Stimulated activated CD4-positive, alpha-beta T cell treated with anti-CD3 and anti-CD28 coated beads, Interleukin-1b, Interleukin-23, amount 100 ng/mL, for 4 hours (primary cell): ENCODE measurements at places on chromosomes 3 and 15.
A peak's percentile ranks its signal among the peaks of the same experiment; 100 is the strongest.

- DNase-seq = no peak
Measured at GRCh38 chr15:95405447-95405846, 925.1 kb upstream of the NR2F2 start.

DNA sequence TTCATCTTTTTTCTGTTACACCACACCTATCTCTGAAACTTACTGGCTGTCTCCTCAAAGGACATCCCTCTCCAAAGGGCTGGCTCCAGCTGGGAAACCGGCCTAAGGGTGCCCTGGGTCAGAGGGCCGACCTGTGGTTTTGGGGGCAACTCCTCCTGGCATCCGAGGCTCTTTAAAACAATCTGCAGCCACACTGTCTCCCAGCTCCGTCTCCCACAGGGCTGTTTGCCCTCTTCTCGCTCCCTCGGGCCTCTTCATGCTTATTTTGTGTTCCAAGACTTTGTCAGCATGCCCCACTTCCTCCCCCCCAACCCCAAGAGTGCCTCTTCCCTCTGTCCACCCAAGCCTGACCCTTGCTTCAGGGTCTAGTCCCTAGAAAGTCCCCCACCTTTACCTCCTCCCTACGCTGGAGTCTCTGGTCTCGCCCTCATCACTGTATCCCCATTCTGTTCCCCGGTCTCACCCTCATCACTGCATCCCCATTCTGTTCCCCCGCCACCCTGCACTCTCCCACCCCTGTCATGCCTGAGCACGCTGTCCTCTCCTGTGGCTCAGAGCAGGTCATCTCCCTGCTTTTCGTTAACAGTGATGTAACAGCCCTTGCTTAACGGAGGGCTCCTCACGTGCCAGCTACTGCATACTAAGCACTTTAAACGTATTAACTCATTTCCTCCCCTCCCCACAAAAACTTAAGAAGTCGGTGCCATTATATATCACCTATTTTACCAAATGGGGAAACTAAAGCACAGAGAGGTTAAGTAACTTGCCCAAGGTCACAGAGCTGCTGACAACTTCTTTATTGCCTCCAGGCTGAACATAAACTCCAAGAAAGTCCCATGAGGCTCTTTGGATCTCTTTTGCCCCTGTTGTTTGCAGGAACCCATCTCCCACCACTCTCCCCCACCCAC, 1.1 kb upstream of the CSK start:
- no peak for DNase-seq

DNA sequence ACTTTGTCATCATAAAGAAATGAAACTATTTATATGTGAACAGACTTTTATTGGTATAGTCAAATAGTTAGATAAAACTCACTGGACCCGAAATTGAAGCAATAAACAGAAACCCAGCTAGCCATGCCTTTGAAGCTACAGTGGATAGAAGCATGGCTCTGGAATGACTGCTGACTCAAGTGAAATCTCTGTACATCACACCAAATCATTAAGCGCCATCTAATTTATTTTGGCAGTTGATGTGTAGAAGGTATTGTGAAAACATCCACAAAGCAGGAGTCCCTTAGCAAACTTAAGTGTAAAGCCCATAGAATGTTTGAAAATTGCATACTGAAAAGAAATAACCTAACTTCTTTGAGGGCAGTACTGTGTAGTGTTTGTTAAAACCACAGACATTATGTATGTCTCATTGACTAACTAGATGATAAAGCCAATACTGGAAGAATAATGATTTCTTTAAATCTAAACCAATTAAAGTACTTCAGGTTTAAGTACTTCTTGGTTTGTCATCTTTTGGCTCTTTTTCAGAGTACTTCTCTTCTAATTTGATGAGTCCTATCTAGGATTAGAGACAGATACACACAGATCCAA, 42.8 kb upstream of the FBXL22 start:
- no peak for DNase-seq

DNA sequence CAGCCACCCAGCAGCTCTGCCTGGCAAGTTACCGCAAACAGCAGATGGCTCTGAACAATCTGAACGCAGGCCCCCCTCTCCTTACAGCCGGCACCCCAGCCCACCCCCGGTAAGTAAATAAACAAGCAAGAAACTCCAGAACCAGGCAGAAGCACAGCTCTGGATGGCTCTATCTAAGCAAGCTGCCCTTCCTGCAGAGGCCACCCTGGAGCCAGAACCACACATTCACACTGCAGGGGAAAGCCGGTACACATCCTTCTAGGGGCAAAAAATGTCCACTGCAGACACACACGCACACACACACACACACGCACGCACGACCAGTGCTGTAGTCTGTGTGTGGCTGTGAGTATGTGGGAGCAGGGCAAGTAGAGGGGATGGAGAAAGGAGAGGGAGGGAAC, 63.9 kb downstream of the ADCY5 start:
- DNase-seq = no peak

DNA sequence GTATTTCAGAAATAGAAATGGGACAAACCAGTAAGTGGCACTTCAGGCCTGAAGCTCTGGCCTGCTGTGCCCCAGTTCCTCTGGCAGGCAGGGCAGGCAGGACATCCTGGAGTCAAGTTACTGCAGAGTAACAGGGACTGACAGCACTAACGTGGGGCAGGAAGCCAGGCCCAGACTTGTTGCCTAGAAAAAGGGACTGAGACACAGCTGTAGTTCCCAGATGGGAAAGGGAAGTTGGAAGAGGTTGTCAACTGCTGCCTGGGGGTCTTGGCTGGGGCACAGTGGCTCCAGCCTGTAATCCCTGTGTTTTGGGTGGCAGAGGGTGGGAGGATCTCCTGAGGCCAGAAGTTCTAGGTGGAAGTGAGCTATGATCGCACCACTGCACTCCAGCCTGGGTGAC, 171.9 kb downstream of the FMN1 start:
- DNase-seq = no peak

DNA sequence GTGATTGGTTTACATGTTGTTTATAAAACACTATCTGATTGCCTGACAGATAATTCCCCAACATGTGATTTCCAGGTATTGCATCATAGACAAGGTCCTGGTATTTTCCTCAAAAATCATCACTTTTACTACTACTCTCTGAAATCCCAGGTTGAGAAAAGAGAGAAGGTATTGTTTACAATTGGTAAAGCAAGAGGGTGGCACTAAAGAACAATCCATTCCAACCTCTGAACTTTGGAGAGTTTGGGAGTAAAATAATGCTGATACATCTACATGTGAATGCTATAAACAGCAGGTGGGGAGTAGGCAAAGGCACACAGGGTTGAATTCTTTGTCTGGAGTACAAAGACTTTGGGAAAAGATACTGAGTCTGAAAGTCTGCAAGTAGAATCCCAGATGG, 134.2 kb downstream of the WDR72 start:
- no peak for DNase-seq

GRCh38 chr3:41188306-41188705, 11.0 kb upstream of the CTNNB1 start:
- DNase-seq = no peak

- peak; percentile 23 for DNase-seq
Measured at GRCh38 chr15:83248151-83249029, 36.1 kb downstream of the BNC1 start.

- no peak for DNase-seq
Measured at GRCh38 chr3:150743508-150743907, 19.5 kb downstream of the SIAH2 start.

- no peak for DNase-seq
Measured at GRCh38 chr3:61829722-61830350, 268.5 kb downstream of the PTPRG start.

DNA sequence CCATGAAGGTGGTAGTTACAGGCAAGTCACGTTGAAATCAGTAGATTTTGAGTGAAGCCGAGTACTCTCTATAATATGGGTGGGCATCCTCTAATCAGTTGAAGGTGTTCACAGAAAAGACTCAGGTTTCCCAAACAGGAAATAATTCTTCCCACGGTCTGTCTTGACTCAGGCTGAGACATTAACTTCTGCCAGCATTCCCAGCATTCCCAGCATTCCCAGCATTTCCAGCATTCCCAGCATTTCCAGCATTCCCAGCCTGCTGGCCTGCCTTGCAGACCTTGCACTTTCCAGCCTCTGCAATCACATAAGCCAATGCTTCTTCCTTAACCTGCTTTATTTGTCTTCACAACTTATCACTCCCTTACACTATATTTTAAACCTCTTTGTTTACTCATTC, 542.3 kb upstream of the ROBO2 start:
- DNase-seq = no peak

DNA sequence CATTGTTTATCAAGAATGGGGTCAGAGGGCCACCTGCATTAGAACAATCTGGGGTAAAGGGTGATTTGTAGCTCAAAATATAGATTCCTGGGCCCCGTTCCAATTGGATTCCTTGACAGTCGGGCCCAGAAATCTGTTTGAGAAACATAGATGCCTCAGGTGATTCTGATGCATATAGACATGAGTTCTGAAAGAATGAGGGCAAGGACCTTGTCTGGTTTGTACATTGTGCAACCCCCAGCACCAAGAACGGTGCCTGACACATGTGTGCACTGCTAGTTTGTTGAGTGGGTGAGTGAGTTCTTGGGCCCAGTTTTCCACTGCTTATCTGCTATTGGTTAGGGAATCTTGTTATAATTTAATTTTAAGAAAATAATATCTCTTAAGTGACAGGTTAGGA, 16.6 kb downstream of the CRYBG3 start:
- no peak for DNase-seq

GRCh38 chr3:21722768-21723167, 28.2 kb downstream of the ZNF385D start:
- no peak for DNase-seq

DNA sequence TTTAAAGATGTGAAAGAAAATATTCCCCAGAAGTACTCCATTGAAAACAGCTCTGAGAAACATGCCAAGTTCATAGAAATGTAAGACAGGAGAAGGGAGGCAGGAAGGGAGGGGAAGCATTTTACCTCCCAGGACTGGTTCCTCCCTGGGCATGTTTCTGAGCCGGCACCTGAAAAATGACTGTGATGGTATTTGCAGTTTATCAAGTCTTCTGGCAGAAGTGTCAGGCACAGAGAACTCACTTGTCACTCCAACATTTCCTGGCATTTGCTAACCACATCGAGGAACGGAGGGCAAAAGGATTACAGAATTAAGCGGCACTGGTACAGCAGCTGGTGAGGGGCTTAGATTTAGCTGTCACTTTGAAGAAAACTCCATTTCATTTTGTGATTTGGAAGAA, 1054.0 kb downstream of the TUSC7 start:
- DNase-seq = no peak

GRCh38 chr3:46824211-46824970, 38.9 kb downstream of the MYL3 start:
- DNase-seq = no peak

- DNase-seq = no peak
Measured at GRCh38 chr3:27752926-27753325, 30.8 kb upstream of the EOMES start.

GRCh38 chr3:49568965-49569364, 14.7 kb downstream of the BSN start:
- no peak for DNase-seq

- DNase-seq = no peak
Measured at GRCh38 chr3:66517241-66517640, 16.4 kb upstream of the LRIG1 start.

GRCh38 chr3:40677321-40677720, 152.6 kb downstream of the ZNF621 start:
- no peak for DNase-seq

GRCh38 chr3:42685363-42685881, at the start of gene KLHL40:
TSS of gene KLHL40 (plus strand) at chr3:42685537. CDS start at chr3:42685619, 82 bp downstream.
- DNase-seq = no peak

DNA sequence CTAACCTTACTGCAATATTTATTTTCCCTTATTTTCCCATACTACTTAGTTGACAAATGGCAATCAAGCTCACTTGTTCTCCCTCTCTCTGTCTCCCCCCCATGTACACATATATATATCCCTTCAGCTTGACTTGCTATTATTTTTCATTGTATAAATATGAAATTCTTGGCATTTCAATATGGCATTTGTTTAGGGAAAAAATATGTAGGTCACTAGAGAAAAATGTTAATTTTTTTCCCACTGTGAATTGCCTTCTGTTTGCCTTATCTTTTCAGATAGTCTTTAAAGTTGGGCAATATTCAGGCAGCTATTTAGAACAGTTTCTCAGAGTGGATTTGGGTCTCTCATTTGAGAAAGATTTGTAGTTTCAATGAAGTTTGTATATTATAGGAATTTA, 62.8 kb upstream of the UTS2B start:
- DNase-seq = no peak

DNA sequence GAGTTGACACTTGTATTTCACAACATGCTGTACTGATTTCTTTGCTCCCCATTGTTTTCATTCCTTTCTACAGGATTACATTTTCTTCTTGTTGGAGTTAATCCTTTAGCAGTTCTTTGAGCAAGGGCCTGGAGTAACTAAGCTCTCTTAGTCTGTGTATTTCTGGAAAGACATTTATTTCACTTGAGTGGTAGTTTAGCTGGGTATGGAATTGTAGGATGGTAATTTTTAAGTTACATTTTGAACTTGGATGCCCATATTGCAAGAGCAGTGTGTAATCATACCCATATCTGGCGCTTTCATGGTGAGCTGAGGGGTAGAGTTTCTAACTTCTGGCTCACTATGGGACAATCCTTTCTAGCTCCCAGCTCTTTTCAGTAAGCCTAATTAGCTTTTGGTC, 74.6 kb downstream of the SLC6A11 start:
- DNase-seq = no peak

DNA sequence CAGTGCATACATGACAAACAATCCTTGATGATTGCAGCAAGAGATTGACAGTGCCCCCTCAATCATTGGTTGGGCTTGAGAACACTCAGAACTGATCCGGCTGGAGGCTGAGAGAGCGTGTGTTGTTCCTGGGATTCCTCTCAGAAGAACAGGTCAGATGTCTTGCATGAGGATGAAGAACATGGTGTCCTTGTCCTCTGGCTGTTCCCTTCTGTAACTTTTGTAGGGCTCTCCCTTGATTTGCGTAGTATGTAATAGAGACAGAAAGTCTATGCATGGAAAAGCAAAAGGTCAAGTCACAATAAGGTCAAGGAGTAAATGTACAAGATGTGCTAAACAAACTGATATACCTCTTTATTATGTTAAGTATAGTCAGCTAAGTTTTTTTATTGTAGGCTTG, 8.2 kb downstream of the CHST2 start:
- no peak for DNase-seq

GRCh38 chr15:83200162-83200561, 7.5 kb downstream of the HDGFL3 start:
- no peak for DNase-seq

DNA sequence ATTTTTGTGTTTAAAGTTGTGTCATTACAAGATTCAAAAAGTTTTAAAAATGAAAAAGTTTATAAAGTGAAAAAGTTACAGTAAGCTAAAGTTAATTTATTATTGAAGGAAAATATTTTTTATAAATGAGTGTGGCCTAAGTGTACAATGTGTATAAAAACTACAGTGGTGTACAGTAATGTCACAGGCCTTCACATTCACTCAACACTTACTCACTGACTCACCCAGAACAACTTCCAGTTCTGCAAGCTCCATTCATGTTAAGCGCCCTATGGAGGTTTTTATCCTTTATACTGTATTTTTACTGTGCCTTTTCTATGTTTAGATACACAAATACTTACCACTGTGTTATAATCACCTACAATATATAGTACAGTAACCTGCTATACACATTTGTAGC, 76.3 kb downstream of the DTWD1 start:
- DNase-seq = no peak
